ENCODE measurements at places on chromosomes 7 and 10.

GRCh38 chr7:33091111-33091531 is 18.1 kb downstream of the RP9 start:
- no peak for DNase-seq

GRCh38 chr7:157193274-157193673 is 54.5 kb downstream of the UBE3C start:
- no peak for DNase-seq

DNA sequence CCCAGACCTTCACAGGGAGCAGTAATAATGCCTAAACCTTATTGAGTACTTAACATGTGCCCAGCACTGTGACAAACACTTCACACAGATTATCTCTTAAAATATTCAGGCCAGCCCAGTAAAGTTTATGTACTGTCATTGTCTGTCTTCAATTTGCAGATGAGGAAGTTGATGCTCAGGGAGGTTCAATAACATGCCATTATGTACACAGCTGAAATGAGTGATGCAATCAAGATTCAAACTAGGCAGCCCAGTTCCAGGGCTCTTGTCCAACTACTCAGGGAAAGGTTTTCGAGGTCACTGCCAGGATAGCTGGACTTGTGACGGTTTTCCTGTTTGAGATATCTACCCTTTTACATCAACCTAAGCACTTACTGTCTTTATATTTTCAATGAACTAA is 56.1 kb downstream of the AUTS2 start:
- DNase-seq, result no peak

GRCh38 chr10:76997631-76998030 is 640.0 kb downstream of the KCNMA1 start:
- DNase-seq, result no peak

DNA sequence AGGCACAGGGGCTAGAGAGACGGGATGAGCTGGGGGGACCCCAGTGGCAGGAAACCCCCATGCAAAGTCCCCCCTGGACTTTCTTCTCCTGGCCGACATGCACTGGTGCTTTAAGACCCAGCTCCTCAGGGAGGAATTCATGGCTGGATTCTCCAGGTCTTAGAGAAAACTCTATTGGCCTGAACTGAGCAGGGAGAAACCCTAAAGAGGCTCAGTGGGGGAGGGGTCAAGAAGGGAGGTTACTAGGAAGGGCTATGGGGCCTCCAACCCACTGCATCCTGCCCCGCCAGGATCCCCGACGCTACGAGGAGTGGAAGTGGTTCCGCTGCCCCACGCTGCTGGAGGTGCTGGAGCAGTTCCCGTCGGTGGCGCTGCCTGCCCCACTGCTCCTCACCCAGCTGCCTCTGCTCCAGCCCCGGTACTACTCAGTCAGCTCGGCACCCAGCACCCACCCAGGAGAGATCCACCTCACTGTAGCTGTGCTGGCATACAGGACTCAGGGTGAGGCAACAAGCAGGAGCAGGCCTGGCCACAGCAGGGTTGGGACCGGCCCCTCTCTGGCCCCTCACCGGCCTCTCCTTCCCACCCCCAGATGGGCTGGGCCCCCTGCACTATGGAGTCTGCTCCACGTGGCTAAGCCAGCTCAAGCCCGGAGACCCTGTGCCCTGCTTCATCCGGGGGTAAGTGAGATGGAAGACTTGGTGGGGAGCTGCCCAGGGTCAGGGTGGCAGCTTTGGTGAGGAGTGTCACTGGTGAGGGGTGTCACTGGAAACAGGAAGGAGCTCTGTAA is 13.8 kb downstream of the ATG9B start:
- DNase-seq, result no peak

GRCh38 chr7:103833401-103833800 is 156.1 kb downstream of the RELN start:
- no peak for DNase-seq

GRCh38 chr7:44697136-44698045 is 51.3 kb upstream of the ZMIZ2 start:
- DNase-seq, result no peak

DNA sequence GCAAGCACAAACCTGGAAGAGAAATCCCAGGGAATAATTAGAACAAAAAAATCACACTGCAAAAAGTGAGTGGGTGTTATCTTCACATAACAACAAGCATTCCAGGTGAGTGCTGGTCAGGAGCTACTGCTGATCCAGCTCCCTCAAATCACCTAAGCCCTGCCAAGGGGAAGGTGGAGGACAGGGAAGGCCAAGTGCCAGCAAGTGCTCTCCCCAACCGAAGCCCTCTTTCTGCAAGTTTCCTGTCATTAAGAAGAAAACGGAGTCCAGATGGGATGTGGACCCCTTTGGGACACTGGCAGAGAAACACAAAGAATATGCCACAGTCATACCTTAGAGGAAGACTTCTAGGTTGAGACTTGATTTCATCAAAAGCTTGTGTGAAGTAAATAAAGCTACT is 933.0 kb upstream of the ZNF722 start:
- no peak for DNase-seq

GRCh38 chr10:48496831-48497779 is 107.8 kb downstream of the ARHGAP22 start:
- DNase-seq, result no peak

GRCh38 chr7:96663457-96663856 is 46.2 kb downstream of the SEM1 start:
- no peak for DNase-seq

DNA sequence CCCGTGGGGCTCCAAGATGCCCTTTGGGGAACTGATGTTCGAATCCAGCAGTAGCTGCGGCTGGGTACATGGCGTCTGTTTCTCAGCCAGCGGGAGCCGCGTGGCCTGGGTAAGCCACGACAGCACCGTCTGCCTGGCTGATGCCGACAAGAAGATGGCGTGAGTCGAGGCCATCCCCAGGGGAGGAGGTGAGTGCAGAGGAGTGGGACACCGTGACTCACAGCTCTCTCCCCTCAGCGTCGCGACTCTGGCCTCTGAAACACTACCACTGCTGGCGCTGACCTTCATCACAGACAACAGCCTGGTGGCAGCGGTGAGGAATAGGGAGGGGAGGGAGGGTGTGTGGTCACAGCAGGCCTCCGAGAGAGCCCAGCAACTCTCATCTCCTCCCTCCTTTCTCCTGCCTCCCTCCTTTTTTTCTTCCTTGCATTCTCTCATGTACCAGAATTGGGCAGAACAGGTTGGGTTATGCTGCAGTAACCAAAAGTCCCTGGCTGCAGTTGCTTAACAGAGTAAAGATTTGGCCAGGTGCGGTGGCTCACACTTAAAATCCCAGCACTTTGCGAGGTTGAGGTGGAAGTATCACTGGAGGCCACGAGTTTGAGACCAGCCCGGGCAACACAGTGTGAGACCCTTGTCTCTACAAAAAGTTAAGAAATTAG is 16.5 kb downstream of the ARPC1B start:
- no peak for DNase-seq

Measured in activated T-cell treated with anti-CD3 and anti-CD28 coated beads for 1 hour (primary cell).